ENCODE measurements at places on chromosomes 11 and 22. TPM values are rescaled to one million over a fixed set of nuclear protein-coding genes. Genes with fewer than 3 reads are reported as not detected.

INPP5J gene
- 0.25 TPM for total RNA-seq

SEC14L6 gene
- total RNA-seq, result 0.08 TPM

UPK3A gene
- total RNA-seq, result not detected

POTEH gene
- not detected for total RNA-seq

PARVA gene
- total RNA-seq, result 22.4 TPM

CECR2 gene
- total RNA-seq, result 12.0 TPM

POLR2F gene
- total RNA-seq, result 64.2 TPM

C11orf16 gene
- not detected for total RNA-seq

KRTAP5-9 gene
- total RNA-seq, result 0.30 TPM

KCNA4 gene
- not detected for total RNA-seq

MS4A3 gene
- total RNA-seq, result 0.25 TPM

FAM111B gene
- total RNA-seq, result 0.23 TPM

TSPAN18 gene
- total RNA-seq, result 4.2 TPM

JAML gene
- total RNA-seq, result 1.9 TPM

KCNK7 gene
- not detected for total RNA-seq

C1QTNF6 gene
- total RNA-seq, result 12.6 TPM

INSC gene
- total RNA-seq, result 0.20 TPM

PNPLA2 gene
- 107 TPM for total RNA-seq

TMEM151A gene
- 0.10 TPM for total RNA-seq

CARD18 gene
- total RNA-seq, result not detected

OR51S1 gene
- total RNA-seq, result not detected

MRGPRX4 gene
- not detected for total RNA-seq

PLA2G6 gene
- total RNA-seq, result 32.1 TPM

PRODH gene
- total RNA-seq, result 35.6 TPM

ART5 gene
- total RNA-seq, result not detected

LRRC74B gene
- not detected for total RNA-seq

TRIM6 gene
- 0.25 TPM for total RNA-seq

CFAP300 gene
- total RNA-seq, result not detected

BIK gene
- total RNA-seq, result 0.25 TPM

ATM gene
- total RNA-seq, result 25.7 TPM

MGAT3 gene
- total RNA-seq, result 0.13 TPM

SERPIND1 gene
- total RNA-seq, result 261 TPM

TMEM191C gene
- total RNA-seq, result 0.78 TPM

LSP1 gene
- 3.6 TPM for total RNA-seq

BTG4 gene
- total RNA-seq, result not detected

ANKK1 gene
- 0.08 TPM for total RNA-seq

IFITM10 gene
- 15.7 TPM for total RNA-seq

THY1 gene
- total RNA-seq, result 0.96 TPM

GALNT18 gene
- 5.7 TPM for total RNA-seq

OR51E2 gene
- total RNA-seq, result not detected

MMP3 gene
- not detected for total RNA-seq

BIRC3 gene
- total RNA-seq, result 2.1 TPM

SHANK2 gene
- total RNA-seq, result 33.8 TPM

MAP6 gene
- 0.33 TPM for total RNA-seq

CRYAB gene
- 4.8 TPM for total RNA-seq

OR2AG1 gene
- not detected for total RNA-seq

BTBD10 gene
- 4.7 TPM for total RNA-seq

OR8D1 gene
- total RNA-seq, result not detected

TSGA10IP gene
- total RNA-seq, result not detected

Data from left lobe of liver (tissue), 2 donors.